ENCODE measurements at places on chromosomes 2 and 18.

DNA sequence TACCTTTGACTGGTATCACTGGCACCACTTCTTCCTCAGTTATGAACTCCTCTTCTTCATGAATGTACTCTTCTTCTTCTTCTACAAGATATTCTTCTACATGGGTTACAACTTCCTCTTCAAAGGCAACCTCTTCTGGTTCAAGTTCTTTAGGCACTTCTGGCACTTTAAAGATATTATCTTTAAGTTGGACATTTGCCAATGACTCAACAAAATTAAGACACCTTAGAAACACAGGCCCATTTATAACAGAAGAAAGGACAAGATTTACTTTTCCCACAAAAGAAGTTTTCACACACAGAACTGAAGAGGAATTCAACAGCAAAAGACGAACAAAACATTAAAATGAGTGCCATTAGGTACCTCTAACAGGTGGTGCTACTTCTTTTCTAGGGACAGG, 127.3 kb downstream of the TTN start:
- no peak for DNase-seq

DNA sequence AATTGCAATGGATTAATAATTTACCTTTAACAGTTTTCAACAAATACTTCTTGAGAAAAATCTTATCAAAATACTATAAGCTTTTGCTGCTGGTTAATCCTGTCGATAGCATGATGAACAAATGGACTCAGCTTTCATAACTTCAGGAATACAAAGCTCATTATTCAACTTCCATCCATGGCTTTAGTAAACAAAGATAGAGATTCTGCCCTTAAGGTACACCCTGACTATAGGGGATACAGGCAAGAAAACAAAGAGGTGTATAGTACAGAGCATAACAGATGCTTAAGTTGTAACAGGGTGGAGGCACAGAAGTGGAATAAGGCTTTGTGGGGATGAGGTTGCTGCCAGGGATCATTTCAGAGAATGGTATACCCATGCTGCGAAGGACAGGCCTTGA, 272.5 kb upstream of the STON1 start:
- no peak for DNase-seq

- DNase-seq = no peak
Measured at GRCh38 chr2:30756051-30756719, 51.1 kb downstream of the CAPN13 start.

DNA sequence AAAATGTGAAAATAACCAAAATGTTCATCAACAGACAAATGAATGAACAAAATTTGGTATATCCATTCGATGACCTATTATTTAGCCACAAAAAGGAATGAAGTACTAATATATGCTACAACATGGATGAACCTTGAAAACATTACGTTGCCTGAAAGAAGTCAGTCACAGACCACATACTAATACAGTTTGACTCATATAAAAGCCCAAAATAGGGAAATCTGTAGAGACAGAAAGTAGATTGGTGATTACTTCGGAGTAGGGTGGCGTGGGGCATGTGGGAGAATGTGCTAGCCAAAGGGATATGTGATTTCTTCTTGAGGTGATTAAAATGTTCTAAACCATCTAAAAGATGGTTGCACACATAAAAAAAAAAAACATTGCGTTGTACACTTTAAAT, 44.2 kb upstream of the PPM1B start:
- DNase-seq = no peak

DNA sequence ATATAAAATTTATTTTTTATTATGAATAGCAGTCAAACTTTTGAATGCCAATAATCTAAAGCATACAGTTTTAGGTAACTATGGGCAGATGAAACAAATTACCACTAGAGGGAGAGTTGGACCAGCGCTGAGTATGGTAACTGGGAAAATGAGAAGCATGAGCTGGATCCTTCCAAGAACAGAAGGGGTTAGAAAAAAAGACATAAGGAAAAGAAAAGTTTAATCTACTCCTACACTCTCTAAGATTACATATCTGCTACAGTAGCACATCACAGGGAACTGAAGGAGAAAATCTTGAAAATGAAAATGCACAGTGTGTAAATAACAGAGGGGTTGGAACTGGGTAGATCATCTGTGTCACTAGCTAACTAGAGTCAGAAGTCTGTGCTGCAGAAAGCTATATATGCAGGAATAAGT, 15.5 kb downstream of the REG3G start:
- DNase-seq = no peak

- DNase-seq = no peak
Measured at GRCh38 chr18:50114448-50114847, 80.5 kb downstream of the MYO5B start.

- DNase-seq = no peak
Measured at GRCh38 chr2:239138610-239139009, 262.2 kb downstream of the HDAC4 start.

GRCh38 chr2:151936626-151937025, 108.4 kb upstream of the ARL5A start:
- DNase-seq = no peak

DNA sequence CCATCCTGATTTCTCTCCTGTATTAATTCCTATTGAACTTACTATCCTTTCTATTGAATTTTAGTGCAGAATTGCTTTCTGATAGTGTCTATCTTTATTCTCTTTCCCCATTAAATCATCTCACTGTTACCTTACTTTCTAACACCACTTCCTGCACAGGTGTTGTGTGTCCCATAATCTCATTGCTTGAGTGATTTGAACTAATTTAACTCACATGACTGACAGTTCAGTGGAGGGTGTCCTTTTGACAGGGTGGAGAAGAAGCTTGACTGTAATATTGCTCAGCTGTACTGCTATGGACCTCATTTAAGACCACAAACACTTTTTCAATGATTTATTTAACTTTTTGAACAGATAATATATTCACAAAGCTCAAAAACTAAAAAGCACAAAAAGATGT, 211.8 kb downstream of the NRXN1 start:
- no peak for DNase-seq

GRCh38 chr2:172861656-172862476, 126.2 kb downstream of the RAPGEF4 start:
- DNase-seq = no peak

DNA sequence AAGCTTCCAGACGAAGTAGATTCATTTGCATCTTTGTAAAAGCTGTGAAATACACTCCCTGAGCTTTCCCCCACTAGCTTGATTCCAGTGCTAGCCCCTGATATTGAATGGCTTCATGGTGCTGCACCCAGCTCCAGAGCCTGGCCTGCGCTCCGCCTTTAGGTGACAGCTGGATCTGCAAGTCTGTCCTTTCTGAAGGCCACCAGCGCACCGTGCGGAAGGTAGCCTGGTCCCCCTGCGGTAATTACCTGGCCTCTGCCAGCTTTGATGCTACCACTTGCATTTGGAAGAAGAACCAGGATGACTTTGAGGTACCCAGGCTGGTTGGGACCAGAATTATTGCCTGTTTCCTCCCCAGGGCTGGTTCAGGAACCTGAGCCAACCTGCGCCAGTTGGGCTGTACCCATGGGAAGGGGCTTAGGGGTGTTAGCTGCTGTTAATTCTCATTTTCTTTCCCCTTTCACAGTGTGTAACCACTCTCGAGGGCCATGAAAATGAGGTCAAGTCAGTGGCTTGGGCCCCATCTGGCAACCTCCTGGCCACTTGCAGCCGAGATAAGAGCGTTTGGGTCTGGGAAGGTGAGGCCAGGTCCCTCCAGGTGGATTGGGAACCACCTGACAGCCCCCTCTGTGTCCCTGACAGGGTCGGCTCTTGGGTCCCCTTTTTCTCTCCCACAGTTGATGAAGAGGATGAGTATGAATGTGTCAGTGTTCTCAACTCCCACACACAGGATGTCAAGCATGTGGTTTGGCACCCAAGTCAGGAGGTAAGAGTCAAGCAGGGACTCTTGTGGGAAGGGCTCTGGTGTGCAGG, 1.3 kb downstream of the CIAO1 start:
- DNase-seq = no peak

- no peak for DNase-seq
Measured at GRCh38 chr18:22194151-22194598, 24.8 kb downstream of the GATA6 start.

DNA sequence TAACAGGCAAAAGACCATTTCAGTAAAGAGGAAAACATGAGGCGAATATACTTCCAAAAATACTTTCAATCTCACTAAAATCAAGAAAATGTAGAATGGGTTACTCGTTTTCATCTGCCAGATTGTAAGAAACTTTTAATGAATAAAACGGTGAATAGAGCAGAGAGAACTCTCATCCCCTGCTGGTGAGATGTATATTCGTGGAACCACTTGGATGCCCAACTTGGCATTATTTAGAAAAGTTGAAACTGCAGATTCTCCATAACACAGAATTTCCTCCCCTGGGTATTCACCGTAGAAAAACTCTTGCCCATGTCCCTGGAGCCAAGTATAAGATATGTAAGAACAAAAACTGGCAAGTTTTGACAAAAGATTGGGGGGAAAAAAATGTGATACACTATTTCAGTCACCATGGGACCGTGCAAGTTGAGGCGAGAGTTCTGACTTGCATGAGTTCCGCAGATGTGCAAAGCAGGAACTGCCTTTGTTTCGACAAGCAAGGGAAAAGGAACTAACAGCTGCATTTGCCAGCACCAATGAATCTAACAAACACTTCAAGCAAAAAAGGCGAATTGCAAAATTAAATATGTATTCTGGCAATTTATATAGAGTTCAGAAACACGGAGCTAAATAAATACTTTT, 14.8 kb downstream of the TIMM21 start:
- DNase-seq = no peak

DNA sequence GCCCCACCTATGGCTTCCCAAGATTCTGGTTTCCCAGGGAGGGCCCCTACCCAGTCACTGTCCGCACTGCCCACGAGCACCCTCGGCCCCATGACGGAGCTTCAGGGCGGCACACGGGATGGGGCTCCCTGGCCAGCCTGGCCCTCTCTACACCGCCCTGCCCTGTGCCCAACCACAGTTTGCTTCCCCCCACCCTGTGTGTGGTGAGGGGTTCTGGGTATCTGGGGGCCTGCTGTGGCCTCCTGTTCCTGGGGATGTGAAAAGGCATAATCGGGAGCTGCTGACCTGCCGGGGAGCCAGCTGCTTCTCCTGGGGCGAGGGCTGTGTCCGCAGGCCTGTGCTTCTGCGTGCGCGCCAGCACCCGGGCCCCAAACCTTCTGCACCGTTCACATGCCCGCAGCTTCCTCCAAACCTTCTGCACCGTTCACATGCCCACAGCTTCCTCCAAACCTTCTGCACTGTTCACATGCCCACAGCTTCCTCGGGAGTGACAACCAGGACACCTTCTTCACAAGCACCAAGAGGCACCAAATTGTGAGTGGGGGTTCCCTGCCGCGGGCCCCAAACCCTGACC, 12.4 kb downstream of the ANO7 start:
- no peak for DNase-seq

DNA sequence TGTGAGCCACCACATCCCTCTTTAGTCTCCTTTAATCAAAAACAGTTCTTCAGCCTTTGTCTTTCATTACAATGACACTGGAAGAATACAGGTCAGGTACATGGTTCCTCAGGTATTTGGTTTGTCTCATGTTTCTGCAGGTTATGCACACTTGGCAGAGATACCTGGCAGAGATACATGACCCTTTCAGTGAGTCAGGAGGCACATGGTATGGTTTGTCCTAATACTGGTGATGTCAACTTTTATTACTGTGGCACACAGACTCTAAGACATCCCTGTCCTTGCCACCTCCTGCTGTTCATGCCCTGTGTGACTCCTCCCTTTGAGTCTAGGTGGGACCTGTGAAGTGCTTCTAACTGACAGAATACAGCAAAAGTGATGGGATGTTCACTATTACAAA, 58.4 kb downstream of the SPIRE1 start:
- DNase-seq = no peak

DNA sequence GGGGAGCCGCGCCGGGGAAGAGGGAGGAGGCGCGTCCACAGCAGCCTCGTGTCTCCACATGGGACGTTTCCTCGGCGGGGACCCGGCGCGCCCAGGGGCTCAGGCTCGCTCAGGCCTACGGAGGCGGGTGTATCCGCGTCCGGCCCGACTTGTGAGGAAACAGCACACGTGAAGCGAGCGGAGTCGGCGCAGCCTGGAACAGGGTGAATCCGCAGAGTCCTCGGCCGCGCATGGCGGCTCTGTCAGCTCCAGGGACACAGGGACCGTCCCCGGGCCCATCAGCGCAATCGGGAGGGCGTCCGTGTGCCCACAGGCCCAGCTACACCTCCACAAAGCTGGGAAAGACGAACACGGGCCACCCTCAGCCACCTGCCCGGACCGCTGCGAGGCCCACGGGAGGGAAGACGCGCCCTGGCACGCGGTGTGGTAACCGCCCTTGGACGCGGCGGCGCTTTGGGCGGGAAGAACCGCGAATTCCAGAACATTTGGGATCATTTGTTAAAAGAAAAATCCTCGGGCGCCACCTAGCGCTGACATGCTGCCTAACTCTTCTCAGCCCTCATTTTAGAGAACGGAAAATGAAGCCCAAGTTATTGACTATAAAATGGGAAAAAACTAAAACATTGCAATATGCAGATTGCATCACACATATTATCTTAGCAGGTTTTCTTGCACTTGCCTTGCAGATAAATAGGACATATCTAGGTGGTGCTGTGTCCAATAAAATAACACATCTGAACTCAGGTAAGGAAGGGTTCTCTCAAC, 40.4 kb downstream of the TMEM18 start:
- no peak for DNase-seq

Measured in DMS153 (cell line).